ENCODE measurements at places on chromosomes 16 and 17.
A peak's percentile ranks its signal among the peaks of the same experiment; 100 is the strongest.

- H3K27me3 ChIP-seq, result peaks cover 48% of the 10 kb centered on the region
- no peak overlapping the region for H3K4me3 ChIP-seq
- H3K4me1 ChIP-seq, result no peaks in the 10 kb centered on the region
- H3K27ac ChIP-seq, result no peak overlapping the region
Observed at GRCh38 chr16:71339236-71340171, 19.0 kb upstream of the CALB2 start.

DNA sequence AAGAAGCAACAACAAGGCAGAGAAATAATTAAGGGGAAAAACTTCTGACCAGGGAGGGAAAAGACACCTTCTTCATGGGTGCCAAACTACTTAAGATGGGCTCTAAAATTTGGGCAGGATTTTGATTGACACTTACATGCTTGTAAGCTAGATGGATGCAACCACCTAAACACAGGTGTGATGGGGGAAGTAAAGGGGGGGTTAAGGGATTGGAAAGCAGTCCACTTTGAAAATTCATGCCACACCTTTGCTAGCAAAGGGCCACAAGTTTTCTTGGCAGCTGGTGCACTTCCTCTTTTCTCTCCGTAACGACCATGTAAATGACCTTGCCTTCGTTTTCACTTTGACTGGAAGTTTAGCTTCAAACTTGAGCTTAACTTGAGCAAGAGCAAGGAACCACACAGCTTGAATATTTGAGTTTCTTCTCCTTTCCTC is 14.3 kb upstream of the PRKAR1A start:
- peak overlapping the region; percentile 4 for H3K4me3 ChIP-seq
- DNase-seq, result no peak
- peaks cover 5% of the 10 kb centered on the region for H3K27me3 ChIP-seq

- peaks cover 20% of the 10 kb centered on the region for H3K4me1 ChIP-seq
- no peaks in the 10 kb centered on the region for H3K27me3 ChIP-seq
- peaks cover 16% of the 10 kb centered on the region for H3K36me3 ChIP-seq
- peak; percentile 72 for DNase-seq
- H3K27ac ChIP-seq, result peak overlapping the region; percentile 86
- peak overlapping the region; percentile 84 for H3K4me3 ChIP-seq
Observed at GRCh38 chr16:15055141-15056053, 477 bp downstream of the NTAN1 start.

- H3K4me3 ChIP-seq, result no peak overlapping the region
- H3K27ac ChIP-seq, result no peak overlapping the region
- no peaks in the 10 kb centered on the region for H3K4me1 ChIP-seq
- H3K36me3 ChIP-seq, result no peaks in the 10 kb centered on the region
- no peak for DNase-seq
- H3K27me3 ChIP-seq, result peaks cover 11% of the 10 kb centered on the region
Observed at GRCh38 chr17:72101526-72101925, 19.3 kb upstream of the SOX9 start.

DNA sequence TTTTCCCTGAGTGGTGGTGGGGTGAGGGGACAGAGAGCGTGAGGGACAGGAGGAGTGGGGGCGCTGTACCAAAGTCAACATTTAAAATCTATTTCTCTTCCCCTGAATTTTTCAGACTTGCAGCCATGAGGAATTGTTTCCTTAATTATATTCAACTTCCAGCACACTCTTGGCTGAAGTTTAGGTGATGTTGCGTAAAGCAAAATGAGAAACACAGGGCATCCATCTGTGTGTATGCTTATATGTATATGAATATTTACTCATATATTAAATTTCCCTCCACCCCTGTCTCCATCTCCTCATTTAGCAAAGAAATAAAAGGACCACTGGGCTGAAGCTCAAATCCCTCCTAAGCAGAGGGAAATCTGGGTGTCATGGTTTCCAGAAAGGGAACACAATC is 218.1 kb downstream of the XYLT1 start:
- DNase-seq, result no peak
- H3K27ac ChIP-seq, result no peak overlapping the region
- no peaks in the 10 kb centered on the region for H3K27me3 ChIP-seq

GRCh38 chr16:27402964-27403600 is 1.1 kb downstream of the IL21R start:
- peak overlapping the region; percentile 99 for H3K27ac ChIP-seq
- peak; percentile 34 for DNase-seq
- H3K36me3 ChIP-seq, result peaks cover 63% of the 10 kb centered on the region
- no peaks in the 10 kb centered on the region for H3K27me3 ChIP-seq
- peaks cover 70% of the 10 kb centered on the region for H3K4me1 ChIP-seq

- no peaks in the 10 kb centered on the region for H3K27me3 ChIP-seq
- no peak overlapping the region for H3K27ac ChIP-seq
- peaks cover 9% of the 10 kb centered on the region for H3K4me1 ChIP-seq
- H3K4me3 ChIP-seq, result no peak overlapping the region
Observed at GRCh38 chr17:32755045-32755805, 121.7 kb downstream of the MYO1D start.

GRCh38 chr17:6755731-6756184 is at the start of gene XAF1:
Gene XAF1 (plus strand): TSS chr17:6756046. CDS start chr17:6756079, 33 bp downstream.
- peaks cover 51% of the 10 kb centered on the region for H3K4me1 ChIP-seq
- peak within 1 kb of the TSS; percentile 98 for H3K4me3 ChIP-seq
- no peaks in the 10 kb centered on the region for H3K27me3 ChIP-seq
- peak; percentile 18 for DNase-seq
- H3K27ac ChIP-seq, result peak within 1 kb of the TSS; percentile 97

- H3K27me3 ChIP-seq, result no peaks in the 10 kb centered on the region
- H3K36me3 ChIP-seq, result no peaks in the 10 kb centered on the region
- no peaks in the 10 kb centered on the region for H3K4me1 ChIP-seq
- no peak overlapping the region for H3K4me3 ChIP-seq
Observed at GRCh38 chr17:10268005-10268404, 69.6 kb upstream of the GAS7 start.

GRCh38 chr16:9365370-9365728 is 273.9 kb downstream of the HAPSTR1 start:
- H3K27me3 ChIP-seq, result no peaks in the 10 kb centered on the region
- DNase-seq, result no peak
- H3K4me3 ChIP-seq, result no peak overlapping the region
- no peak overlapping the region for H3K27ac ChIP-seq
- no peaks in the 10 kb centered on the region for H3K4me1 ChIP-seq

- H3K4me3 ChIP-seq, result no peak overlapping the region
- no peaks in the 10 kb centered on the region for H3K36me3 ChIP-seq
- DNase-seq, result no peak
- no peaks in the 10 kb centered on the region for H3K27me3 ChIP-seq
Observed at GRCh38 chr17:15456972-15457722, 10.3 kb downstream of the CDRT4 start.

DNA sequence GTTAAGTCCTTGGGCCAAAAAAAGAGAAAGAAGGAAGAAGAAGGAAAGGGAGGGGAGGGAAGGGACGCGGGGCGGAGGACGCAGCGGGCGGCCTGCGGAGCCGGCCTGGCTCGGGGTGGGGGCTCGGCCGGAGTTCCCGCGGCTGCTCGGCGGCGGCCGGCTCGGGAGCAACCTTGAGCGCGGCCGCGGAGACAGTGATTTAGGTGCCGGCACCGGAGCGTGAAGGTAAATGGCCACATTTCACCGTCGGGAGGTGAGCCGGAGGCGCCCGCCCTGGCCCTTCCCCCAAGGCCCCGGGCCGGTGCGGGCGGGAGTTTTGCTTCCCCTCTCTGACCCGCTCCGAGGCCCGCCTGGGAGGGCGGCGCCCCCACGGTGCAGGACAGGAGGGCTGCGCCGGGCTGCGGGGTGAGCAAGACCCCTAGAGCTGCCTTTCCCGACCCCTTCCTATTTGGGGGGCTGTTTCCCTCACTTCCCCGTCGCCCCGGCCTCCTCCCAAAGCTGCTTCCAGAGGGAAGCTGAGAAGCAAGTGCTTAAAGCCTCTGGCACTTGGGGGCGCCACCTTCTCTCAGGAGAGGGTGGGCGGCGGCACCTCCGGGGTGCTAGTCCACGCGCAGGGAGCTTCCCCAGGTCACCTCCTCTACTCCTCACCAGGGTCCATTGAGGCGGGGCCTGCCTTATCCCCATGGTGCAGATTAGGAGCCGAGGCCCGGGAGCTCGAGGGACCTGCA is 56.5 kb downstream of the MRM1 start:
- no peak overlapping the region for H3K27ac ChIP-seq
- no peak for DNase-seq
- H3K27me3 ChIP-seq, result peaks cover 80% of the 10 kb centered on the region
- no peaks in the 10 kb centered on the region for H3K36me3 ChIP-seq
- H3K4me1 ChIP-seq, result no peaks in the 10 kb centered on the region

- peaks cover 61% of the 10 kb centered on the region for H3K4me1 ChIP-seq
- H3K4me3 ChIP-seq, result no peak overlapping the region
- no peak for DNase-seq
- H3K27me3 ChIP-seq, result no peaks in the 10 kb centered on the region
- H3K36me3 ChIP-seq, result peaks cover 25% of the 10 kb centered on the region
Observed at GRCh38 chr16:17446661-17447060, 24.1 kb downstream of the XYLT1 start.

DNA sequence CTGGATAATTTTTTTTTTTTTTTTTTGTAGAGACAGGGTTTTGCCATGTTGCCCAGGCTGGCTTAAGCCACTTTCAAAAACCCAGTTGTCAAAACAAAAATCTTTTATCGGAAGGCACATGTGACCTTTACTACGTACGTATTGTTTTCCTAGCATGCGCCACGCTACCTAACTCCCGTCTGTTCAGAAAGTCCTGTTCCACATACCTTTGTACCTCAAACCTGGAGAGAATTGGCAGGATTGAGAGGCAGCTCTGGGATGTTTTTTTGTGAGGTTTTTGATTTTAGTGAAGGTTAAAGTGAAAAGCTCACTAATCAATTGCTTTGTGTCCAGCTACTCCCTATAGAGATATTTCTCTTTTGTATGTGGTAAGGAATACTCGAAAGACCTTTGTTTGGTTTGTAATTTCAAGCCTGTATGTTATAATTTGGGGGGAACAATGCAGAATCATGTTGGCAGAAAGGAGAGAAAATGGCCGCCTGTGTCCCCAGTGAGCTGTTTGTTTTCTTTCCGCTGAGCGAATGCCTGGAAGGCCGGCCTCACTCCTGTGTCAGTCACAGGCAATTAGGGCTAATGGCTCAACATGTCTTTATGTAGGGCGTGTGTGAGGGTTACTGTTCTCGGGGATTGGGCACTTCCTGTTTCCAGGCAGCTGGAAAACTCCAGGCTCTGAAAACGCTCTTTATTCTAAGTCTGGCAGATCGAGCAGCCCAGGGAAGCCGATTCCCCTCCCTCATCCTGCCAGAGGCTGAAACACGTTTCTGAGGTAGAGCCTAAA is 60.8 kb upstream of the CLEC18A start:
- DNase-seq, result no peak
- H3K27me3 ChIP-seq, result no peaks in the 10 kb centered on the region
- H3K27ac ChIP-seq, result no peak overlapping the region
- peaks cover 9% of the 10 kb centered on the region for H3K4me1 ChIP-seq
- peaks cover 11% of the 10 kb centered on the region for H3K36me3 ChIP-seq

- no peaks in the 10 kb centered on the region for H3K4me1 ChIP-seq
- no peak for DNase-seq
- no peak overlapping the region for H3K27ac ChIP-seq
Observed at GRCh38 chr17:31269578-31269983, 27.5 kb downstream of the OMG start.

DNA sequence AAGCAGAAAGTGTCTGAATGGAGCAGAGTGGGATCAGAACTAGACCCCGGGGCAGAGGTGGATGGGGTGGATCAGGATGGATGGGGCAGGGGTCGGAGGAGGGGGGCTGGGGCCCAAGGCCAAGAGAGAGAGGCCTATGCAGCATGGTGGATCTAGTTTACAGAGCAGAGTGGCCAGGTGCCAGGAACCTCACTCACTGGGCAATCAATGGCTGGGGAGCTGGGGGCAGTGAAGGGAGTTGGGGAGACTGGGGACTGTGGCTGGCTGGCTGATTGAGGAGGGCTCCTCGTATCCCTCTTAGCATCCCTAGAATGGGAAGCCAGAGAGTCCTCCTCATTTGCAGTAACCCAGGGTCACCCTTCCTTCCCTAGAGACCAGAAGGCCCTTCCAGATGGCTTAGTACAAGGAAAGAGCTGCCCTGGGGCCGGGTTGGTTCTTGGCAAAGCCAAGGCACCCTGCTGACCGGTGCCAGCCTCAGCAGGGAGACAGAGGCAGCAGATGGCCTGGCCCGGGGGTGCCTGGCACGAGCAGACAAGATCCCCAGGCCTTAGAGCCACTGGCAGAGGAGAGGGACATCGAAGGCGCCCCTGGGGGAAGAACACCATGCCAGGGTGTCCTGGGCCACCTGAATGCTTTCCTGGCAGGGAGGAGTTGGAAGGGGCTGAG is 36.8 kb downstream of the SRCIN1 start:
- no peak overlapping the region for H3K4me3 ChIP-seq
- no peak overlapping the region for H3K27ac ChIP-seq
- DNase-seq, result no peak
- H3K36me3 ChIP-seq, result no peaks in the 10 kb centered on the region
- H3K4me1 ChIP-seq, result peaks cover 7% of the 10 kb centered on the region
